ENCODE measurements at places on chromosomes 1 and 21.

GRCh38 chr1:70727886-70728489 is 316.9 kb downstream of the CTH start:
- DNase-seq, result no peak

- no peak for DNase-seq
Measured at GRCh38 chr21:41426676-41427404, 801 bp downstream of the MX1 start.

GRCh38 chr1:34418166-34418565 is 241.5 kb downstream of the C1orf94 start:
- no peak for DNase-seq

GRCh38 chr1:190084552-190084951 is 393.1 kb downstream of the BRINP3 start:
- DNase-seq, result no peak

DNA sequence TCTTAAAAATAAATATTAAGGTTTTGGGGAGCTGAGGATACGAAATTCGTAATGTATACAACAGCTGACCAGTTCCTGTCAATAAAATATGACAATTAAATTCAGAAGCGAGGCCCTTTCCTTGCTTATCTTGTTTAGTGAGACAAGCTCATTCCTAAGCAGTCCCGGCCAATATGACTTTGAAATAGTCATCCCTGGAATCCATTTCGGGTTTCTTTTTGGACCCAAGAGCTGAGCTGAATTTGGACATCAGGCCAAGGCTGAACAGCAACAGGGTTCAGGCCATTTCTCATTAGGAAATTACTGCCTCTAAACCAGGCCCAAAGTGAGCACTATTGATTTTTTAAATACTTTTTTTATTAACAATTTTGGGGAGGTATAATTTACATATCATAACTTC is 17.3 kb upstream of the FMN2 start:
- no peak for DNase-seq

DNA sequence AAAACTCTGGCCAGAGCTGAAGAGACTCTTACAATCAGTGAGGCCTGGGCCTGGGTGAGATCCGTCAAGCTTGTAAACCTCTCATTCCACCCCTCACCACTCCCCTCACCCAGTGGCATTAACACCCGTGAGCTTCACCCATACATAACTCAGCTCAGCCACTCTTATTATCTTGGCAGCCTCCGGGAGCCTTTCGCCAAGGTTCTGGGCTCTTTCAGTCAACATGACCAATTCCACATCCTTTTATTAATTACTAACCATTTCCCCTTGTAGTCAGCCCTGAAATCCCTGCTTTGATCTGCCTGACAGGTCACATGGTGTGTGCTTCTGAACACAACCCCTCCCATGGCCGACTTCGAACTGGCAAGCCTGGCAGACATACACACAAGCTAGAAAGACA is 134.8 kb downstream of the SETD4 start:
- DNase-seq, result no peak

DNA sequence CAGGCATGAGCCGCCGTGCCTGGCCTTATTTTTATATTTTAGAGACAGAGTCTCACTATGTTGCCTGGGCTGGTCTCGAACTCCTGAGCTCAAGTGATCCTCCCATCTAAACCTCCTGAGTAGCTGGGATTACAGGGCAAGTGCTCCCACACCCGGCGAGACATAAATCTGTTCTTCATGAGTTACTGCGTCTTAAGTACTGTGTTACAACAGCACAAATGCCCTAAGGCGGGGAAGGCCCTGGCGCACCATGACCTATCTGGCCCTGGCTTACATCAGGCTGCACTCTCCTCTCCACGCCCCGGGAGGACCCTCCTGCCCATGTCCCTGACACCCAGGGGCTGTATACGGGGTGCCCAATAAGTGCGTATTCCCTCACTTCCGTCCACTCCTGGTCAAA is 4.3 kb downstream of the GPR153 start:
- no peak for DNase-seq

- DNase-seq, result no peak
Measured at GRCh38 chr1:200367841-200368534, 41.8 kb downstream of the ZNF281 start.

DNA sequence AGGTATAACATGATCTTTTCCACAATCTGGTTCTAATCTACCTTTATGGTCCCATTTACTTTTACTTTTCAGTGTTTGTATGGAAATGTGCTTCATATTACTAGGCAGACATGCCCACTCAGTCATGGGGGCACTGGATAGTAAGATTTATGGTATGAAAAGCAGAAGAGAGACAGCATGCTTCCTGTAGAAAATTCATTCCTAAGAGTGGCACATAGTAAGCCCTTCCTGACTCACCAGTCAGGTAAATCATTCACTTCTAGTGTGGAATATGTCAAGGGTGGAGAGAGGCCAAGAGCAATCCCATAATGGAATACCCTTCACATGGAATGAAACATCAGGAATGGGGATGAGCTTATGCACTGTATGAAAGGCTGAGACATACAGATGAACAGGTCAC is 49.5 kb upstream of the BCL10 start:
- DNase-seq, result no peak
